Fibroblast of mammary gland (primary cell): ENCODE measurements at places on chromosomes 5 and 9.

- peak; percentile 100 for DNase-seq
Observed at GRCh38 chr5:32507738-32508434, 63.3 kb upstream of the ZFR start.

- no peak for DNase-seq
Observed at GRCh38 chr5:32280656-32281081, 32.1 kb downstream of the MTMR12 start.

DNA sequence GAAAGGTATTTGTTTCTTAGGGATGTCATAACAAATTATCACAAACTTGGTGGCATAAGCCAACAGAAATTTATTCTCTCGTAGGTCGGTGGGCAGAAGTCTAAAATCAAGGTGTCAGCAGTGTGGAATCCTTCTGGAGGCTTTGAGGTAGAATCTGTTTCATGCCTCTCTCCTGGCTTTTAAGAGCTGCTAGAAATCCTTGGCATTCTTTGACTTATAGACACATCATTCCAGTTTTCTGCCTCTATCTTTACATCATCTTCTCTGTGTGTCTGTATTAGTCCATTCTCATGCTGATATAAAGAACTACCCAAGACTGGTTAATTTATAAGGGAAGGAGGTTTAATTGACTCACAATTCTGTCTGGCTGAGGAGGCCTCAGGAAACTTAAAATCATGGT, 488.1 kb upstream of the PAPPA start:
- DNase-seq = no peak

DNA sequence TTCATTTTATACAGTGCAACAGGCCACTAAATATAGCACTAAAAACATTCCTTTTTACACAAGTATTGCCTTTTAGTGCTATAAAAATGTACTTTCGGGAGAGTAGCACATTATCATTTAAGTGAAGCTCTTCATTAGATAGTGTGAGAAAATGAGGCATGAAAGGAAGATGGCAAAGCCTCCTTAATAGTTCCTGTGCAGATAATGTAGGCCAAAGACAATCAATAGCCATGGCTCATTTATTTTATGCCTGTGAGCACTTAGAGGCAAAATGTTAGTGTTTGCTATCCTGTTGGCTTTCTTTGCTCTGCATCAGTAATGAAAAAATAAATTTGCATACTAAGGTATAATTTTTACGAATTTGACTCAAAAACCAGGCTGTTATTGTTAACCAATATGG, 929.5 kb upstream of the C9orf72 start:
- DNase-seq = no peak

DNA sequence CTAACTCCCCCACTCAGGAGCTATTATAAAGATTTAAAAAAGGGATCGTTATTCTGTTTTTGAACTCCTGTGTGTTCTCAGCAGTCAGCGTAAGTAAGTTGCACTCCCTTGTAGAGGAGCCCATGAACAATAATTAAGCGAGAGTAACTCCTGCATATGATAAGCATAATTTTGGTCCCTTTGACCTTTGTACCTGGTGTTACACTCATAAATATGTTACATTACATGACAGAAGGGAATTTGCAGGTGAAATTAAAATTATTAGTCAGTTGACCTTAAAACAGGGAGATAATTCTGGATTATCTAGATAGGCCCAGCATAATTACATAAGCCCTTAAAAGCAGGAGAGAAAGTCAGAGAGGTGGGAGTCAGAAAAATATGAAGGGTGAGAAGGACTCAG, 197.3 kb downstream of the KCTD16 start:
- no peak for DNase-seq

DNA sequence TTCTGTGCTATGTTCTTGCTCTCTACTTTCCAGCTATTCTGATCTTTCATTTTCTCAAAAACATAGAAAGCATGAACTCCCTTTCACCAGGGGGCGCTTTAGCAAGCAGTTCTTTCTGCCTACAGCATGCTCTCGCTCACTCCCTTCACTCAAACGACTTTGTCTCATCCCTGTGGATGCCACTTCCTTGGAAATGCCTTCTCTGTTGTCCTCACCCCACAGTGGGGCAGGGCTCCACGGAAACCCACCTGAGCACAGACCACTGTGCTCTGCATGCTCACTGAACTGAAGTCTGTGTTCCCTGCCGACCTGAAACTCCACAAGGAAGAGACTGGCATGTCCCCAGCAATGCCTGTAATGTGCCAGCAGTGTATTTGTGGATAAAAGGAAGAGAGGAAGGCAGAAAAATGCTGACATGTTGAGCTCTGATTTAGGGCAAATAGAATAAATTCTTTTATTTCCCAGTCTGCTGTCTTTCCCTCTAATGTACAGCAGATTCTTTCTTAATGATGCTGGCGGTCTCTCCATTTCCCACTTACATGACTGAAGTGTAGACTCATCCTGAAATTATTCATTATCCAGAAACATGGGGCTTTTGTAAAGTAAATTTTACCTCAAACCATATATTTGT, 4.9 kb upstream of the ROR2 start:
- peak; percentile 74 for DNase-seq

DNA sequence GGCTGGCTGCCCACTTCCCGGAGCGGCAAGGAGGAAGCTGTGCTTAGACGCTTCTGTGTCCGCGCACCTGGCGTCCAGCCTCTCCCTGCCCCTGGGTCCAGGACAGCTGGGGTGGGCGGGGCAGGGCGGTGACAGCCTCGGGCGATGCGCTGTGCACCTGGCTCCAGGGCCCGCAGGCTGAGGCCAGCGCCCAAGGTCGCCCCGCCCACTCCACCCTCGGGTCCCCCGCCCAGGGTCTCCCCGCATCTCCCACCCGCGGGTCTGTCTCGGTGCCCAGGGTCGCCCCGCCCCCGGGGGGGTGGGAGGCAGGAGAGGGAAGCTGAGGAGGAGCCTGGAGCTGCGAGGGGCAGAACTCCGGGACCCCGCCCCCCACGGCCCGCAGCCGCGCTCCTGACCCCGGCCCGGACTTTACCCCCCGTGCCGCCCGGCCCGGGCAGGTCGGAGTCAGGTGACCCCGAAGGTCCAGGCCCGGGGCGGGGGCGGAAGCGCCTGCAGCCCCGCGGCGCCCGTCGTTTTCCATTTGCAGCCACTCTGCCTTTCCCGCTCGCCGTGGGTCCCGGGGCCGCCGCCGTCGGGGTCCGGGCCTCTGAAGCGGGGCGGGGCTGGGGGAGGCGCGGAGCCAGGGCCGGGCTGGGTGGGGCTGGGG, at the start of gene ENTPD8:
ENTPD8 (minus strand) TSS at position 69 of the 646 bp plus-strand sequence. CDS start 3,072 bp downstream, outside the sequence.
- DNase-seq = no peak

DNA sequence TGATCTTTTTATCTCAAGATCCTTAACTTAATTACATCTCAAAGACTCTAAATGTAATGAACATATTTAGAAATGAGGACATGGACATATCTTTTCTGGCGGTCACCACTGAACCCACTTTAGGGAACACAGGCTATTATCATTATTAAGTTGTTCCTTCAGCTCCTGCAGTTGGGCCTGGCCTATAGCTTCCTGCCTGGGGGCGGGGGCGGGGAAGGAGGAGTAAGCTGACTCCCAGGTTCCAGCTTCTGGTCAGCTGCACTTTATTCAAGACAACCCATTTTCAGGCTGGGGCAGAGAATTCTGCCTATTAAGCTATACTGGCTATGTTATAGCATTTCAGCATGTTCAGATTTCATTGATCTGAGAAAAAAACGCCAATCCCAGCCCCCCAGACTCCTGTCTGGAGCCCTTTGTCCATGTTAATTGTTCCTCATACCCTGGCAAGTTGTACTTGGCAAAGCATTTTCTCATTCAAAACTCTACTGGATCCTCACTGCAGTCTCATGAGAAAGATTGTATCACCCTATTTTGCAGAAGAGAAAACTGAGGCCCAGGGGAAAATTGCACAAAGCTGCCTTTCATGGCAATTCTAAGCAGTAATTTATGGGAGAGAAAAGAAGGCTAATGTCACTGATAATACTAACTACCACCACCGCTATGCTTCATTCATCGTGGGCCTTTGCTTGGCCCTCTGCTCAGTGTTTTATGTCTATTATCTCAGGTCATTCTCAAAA, 25.1 kb downstream of the COL15A1 start:
- no peak for DNase-seq

GRCh38 chr9:109716631-109717030, 63.4 kb upstream of the PALM2AKAP2 start:
- DNase-seq = no peak

GRCh38 chr5:112024221-112024620, 267.2 kb upstream of the NREP start:
- no peak for DNase-seq

GRCh38 chr5:142222866-142223558, 101.8 kb downstream of the SPRY4 start:
- DNase-seq = no peak

DNA sequence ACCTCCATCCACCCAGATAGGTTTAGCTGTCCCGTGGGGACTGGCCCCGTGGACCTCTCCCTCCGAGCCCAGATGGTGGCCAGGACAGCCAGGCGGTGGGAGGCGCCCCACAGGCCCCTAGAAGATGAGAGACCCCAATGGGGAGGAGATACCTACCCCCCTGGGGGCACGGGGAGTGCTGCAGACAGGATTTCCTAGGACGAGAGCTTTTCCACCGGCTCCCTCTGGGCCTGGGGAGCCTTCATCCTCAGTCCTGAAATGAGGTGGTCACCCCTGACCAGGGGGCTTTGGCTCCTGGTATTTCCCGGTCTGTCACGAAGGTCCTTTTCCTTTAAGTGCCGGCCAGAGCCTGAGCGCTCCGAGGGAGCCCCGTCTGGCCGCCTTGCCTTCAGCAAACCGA, 46.8 kb downstream of the MRPL36 start:
- no peak for DNase-seq

GRCh38 chr5:75040973-75041372, 11.4 kb downstream of the GCNT4 start:
- DNase-seq = peak; percentile 63

- DNase-seq = peak; percentile 62
Observed at GRCh38 chr9:127316586-127317323, 52.2 kb downstream of the GARNL3 start.

DNA sequence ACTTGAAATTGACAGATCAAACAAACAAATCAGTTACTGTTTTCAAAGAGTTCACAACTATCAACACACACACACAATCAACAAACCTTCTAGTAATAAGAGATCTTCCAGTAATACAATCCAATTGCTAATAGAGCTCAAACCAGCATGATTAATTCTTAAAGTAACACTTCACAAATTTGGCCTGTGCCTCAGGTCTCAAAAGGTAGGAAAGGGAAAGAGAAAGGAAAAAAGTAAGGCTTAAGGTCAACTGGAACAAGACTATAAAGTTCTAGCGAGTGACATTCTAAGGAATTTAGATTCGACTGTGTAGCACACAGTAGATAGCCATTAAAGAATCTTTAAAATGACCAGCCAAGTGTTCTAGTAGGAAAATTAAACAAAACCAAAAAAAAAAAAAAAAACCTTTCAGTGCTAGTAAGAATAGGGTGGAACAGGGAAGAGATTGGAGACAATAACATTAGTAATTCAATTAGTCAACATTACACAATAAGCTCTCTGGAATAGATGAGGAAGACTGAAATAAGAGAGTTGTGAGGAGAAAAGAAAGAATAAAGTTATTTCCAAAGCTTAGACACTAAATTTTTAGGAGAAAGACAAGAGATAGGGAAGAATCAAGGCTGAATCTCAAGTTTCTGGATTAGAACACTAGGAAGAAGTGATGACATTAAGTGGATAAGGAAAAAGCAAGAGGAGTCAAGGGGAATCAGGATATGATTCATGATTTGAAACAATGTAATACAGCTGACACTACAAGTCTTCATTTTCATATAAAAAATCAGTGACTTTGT, 86.1 kb downstream of the FBXL17 start:
- DNase-seq = peak; percentile 56

GRCh38 chr9:81829195-81829882, 98.9 kb upstream of the SPATA31D4 start:
- DNase-seq = no peak

GRCh38 chr5:71695595-71695994, 23.5 kb upstream of the CARTPT start:
- no peak for DNase-seq

DNA sequence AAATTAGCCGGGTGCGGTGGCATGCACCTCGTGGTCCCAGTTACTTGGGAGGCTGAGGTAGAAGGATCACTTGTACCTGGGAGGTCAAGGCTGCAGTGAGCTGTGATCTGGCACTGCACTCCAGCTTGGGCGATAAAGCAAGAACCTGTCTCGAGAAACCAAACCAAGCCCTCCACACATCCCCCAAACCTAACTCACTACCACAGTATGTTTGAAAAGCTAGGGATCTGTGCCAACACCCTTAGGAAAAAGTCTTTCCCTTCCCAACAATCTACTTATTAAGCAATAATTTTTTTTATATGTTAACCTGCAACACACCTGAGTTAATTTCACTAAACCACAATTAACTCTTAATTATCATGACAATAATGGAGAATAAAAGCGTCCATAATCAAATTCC, 2.2 kb downstream of the UBTD2 start:
- no peak for DNase-seq

DNA sequence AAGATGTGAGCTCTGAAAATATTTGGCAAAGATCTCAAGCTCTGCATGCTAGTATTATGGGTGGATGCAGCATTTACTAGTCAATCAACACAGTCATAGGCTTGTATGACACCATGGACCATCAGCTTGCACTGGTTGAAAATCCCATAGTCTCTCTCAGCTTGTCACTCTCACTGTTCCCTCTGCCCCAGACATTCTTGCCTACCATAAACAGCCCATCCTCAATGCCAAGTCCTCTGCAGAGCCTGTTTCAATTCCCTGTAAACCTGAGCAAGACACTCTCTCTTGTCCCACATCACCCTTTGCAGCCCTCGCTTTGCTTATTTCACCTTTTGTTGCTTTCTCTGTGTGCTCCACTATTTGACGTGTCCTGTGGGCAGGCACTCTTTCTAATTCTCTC, 264.6 kb downstream of the ICE1 start:
- DNase-seq = no peak

DNA sequence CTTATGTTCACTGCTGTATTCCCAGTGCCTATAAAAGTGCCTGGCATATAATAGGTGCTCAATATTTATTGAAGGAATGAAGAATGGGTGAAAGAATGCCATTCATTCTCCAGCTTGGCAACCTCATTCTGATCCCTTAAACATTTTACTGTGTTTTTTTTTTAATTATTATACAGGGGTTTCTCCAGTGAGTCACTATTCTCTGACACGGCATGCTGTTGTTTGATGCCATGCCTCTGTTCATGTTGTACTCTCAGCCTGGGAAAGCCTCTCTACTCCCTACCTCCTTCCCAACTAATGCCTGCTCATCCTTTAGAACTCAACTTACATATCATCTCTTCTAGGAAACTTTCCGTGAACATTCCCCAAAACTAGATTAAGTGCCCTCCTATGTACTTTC, 70.2 kb upstream of the PHF24 start:
- DNase-seq = no peak

DNA sequence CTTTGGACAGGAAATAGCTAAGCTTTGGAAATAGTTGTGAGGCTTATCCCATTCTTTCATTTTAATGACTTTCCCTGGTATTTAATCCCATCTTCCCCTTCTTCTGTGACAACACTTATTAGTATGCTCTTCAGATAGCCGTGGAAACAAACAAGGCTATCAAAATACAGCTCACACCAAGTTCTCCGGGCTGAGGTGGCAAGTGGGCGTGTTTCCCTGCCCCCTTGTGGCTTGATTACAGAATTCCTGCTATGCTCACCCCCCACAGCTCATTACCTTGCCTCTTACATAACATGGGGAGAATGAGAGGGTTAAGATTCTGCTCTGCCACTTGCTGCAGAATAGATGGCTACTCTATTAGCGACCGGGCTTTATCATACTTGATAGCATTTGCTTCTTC, 437.1 kb upstream of the TLE4 start:
- no peak for DNase-seq
